Upper lobe of left lung (tissue), 6 donors: ENCODE measurements at places on chromosomes 4 and X. TPM values are rescaled to one million over a fixed set of nuclear protein-coding genes. Genes with fewer than 3 reads are reported as not detected.
A peak's percentile ranks its signal among the peaks of the same experiment; 100 is the strongest.

GRCh38 chrX:141341743-141342142, 99.4 kb upstream of the SPANXC start:
- H3K4me3 ChIP-seq = no peak overlapping the region
- no peak overlapping the region for H3K27ac ChIP-seq
- H3K36me3 ChIP-seq = no peaks in the 10 kb centered on the region
- no peaks in the 10 kb centered on the region for H3K27me3 ChIP-seq
- DNase-seq = no peak
- no peaks in the 10 kb centered on the region for H3K4me1 ChIP-seq

Gene ZNF674
- total RNA-seq = 4.1 TPM

Gene TLR10
- not detected for total RNA-seq

DNA sequence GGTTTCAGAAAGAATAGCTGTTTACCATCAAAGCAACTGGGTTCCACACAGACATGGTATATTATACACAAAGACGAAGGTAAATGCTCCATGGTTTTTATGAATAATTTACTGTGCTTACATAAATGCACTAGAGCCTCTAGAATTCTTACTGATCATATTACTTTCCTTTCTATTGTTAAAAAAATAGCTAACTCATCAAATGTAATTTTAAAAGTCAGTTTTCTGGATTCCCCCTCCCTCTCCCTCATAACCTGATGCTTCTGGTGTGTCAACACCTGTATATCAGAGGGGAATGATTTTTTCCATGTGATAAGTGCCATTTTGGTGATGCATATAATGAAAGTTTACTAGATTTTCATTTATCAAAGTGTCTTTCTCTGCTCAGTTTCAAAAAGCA, 31.1 kb upstream of the LEF1 start:
- H3K36me3 ChIP-seq = no peaks in the 10 kb centered on the region
- DNase-seq = no peak
- H3K27me3 ChIP-seq = no peaks in the 10 kb centered on the region
- no peak overlapping the region for H3K4me3 ChIP-seq
- no peaks in the 10 kb centered on the region for H3K4me1 ChIP-seq

DNA sequence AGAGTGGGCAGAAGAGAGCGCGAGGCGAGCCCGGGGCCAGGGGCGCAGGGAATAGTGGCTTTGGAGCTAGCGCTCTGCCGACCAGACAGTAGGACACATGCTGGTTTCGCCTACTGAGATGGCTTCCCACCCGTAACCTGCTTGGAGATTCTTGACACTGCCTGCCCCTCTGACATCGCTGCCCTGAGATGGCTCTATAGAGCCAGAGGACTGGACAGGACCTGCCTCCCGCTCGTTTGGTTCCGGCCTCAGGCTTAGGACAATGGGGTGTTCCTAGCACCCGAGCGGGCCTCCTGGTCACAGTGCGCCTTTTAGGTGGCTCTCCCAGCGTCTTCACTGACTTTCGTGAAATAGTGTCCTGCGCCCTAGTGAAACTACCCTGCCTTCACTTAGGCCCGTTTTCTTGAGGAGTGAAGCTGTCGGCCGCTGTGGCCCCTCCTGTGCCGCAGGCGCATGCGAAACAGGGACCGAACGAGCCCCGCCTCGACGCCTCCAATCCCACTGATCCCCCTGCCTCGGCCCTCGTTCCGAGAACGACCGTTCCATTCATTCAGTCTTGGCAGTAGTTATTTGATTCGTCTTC, 608 bp downstream of the TAF1 start:
- no peaks in the 10 kb centered on the region for H3K36me3 ChIP-seq
- peak overlapping the region; percentile 93 for H3K27ac ChIP-seq
- peak overlapping the region; percentile 73 for H3K4me3 ChIP-seq
- DNase-seq = peak; percentile 71
- peaks cover 11% of the 10 kb centered on the region for H3K4me1 ChIP-seq
- no peaks in the 10 kb centered on the region for H3K27me3 ChIP-seq

DNA sequence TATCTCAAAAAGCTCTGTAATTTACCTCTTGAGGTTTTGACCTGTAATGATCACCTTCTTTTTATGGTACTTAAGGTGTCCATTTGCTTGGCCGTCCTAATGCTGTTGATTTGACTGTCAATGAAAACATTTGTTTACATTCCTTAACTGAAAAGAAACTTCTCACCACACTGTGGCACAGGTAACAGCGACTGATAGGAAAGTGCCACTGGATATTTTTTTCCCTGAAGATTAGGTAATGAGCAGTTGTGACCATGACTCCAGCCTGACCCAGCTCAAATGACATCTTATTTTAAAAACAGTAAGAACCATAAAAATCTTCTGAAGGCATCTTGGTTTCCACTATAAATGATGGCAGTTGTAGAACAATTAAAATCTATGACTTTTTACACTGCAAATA, 87.6 kb downstream of the HHIP start:
- no peaks in the 10 kb centered on the region for H3K36me3 ChIP-seq
- no peaks in the 10 kb centered on the region for H3K27me3 ChIP-seq
- no peak for DNase-seq

DNA sequence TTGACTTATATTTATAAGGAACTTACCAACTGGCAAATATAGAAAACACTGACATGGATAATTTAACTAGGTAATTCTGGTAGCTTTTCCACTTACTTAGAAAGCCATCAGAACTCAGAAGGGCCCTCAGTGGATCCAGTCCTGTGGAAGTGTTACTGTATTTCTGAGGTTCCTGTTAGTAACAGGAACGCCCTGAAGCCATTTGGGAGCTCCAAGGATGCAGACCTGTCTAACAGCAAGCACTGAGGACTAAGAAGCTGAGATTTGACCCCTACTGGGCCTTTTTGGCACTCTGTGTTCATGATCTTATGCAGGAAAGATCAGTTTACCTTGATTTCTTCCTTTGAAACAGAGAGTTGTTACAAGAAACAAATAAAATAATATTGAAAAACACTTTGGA, 46.0 kb upstream of the TLL1 start:
- H3K36me3 ChIP-seq = no peaks in the 10 kb centered on the region
- DNase-seq = no peak
- no peak overlapping the region for H3K27ac ChIP-seq
- H3K4me3 ChIP-seq = no peak overlapping the region

DNA sequence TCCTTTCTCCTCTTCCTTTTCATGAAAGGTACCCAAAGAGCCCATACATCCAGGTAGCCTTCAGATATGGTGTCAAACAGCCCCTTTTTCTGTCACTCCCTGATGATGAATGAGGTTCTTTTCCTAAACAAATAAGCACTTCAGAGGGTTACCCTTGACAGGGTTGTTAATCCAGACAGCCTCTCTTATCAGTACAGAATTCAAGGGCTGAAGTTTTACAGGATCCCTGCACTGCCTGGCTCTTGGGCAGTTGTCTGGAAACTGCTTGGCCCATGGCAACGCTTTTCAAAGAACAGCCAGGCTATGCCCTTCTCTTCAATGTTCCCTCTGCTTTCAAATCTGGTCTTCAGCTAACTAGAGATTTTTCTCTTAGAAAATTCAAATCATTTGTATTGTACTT, 352.6 kb upstream of the FAM241A start:
- DNase-seq = no peak
- H3K4me1 ChIP-seq = no peaks in the 10 kb centered on the region
- H3K36me3 ChIP-seq = no peaks in the 10 kb centered on the region
- no peaks in the 10 kb centered on the region for H3K27me3 ChIP-seq
- H3K4me3 ChIP-seq = no peak overlapping the region
- no peak overlapping the region for H3K27ac ChIP-seq

DNA sequence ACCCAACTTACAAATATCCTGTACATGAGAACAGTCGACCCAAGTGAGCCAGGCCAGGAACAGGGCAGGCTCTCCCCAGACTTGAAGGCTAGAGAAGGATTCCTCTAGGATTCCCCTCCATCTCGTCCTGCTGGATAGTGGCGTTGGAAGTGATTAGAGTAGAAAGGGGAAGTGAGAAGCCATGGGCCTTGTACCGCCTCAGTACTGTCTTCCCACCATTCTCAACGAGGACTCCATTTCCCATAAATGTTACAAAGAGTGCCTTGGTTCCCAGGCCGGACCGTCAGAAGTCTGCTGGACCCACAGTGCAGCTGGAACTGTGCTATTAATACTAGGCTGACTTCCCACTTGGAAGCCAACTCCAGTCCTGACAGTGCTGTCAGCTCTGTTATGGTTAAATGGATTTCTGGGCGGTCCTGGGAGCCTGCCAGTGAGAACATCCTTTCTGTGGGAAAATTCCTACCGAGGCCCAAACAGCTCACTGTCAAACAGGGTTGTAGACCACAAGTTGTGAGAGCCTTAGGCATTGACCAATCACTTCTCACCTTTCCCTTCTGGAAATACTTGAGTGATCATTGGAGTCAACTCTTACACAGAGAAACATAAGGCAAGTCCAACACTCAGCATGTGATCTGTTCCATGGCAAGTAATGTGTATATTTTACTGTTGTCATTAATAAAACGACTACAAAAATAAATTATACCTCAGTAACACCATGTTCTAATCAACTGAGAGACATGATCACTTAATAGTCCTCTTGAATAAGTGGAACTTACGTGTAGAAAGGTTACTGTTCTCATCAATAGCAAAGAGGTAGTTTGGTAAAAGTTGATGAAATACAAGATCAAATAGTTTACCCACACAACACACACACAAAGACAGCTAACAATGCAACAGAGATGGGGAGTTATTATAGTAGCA, 58.4 kb downstream of the AMELX start:
- H3K4me3 ChIP-seq = no peak overlapping the region
- no peaks in the 10 kb centered on the region for H3K36me3 ChIP-seq
- no peaks in the 10 kb centered on the region for H3K27me3 ChIP-seq
- peak overlapping the region; percentile 48 for H3K27ac ChIP-seq

Gene PDE6B
- total RNA-seq = 4.2 TPM

- peak overlapping the region; percentile 94 for H3K27ac ChIP-seq
- peak overlapping the region; percentile 83 for H3K4me3 ChIP-seq
- peak; percentile 40 for DNase-seq
- H3K4me1 ChIP-seq = peaks cover 25% of the 10 kb centered on the region
Observed at GRCh38 chr4:84965553-84966381, 723 bp downstream of the WDFY3 start.

DNA sequence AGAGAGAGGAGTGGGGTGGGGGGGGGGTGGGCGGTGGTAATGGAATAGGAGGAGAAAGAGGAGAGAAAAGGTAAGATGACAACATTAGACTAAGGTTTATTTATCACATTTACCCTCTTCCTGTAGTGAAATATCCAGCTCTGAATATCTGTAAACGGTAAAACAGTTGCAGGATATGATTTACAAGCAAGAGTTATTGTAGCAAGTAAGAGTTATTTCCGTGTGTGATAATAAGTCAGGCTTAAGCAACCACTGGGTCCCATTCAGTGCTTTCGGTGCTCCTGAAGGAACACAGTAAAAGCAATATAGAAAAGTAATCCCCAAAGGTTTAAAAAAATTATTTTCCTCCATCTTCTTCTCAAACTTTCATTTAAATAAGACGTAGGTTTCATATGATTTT, 103.6 kb downstream of the MANBA start:
- no peak overlapping the region for H3K27ac ChIP-seq
- no peak overlapping the region for H3K4me3 ChIP-seq
- H3K36me3 ChIP-seq = peaks cover 3% of the 10 kb centered on the region

Gene XPNPEP2
- not detected for total RNA-seq

DNA sequence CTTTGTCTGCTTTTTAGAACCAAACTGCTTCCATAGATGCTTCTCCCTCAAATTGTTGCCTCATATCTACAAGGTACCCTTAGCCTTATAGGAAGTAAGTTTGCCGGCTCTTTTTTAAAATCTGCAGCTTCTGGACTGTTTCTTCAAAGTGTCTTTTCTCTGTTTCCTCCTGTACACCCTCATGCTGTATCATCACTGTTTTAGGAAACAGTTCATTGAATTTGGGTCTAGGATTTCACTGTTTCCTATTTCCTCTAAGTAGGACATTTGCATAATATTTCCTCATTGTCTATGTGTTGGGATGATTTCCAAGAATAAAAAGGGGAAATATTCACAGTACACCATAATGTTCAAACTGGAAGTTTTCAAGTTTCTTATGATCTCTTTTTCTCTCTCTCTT, 43.0 kb downstream of the BANK1 start:
- no peaks in the 10 kb centered on the region for H3K4me1 ChIP-seq
- no peaks in the 10 kb centered on the region for H3K36me3 ChIP-seq
- DNase-seq = no peak
- H3K27ac ChIP-seq = no peak overlapping the region
- H3K27me3 ChIP-seq = no peaks in the 10 kb centered on the region

Gene PAGE1
- not detected for total RNA-seq

GRCh38 chr4:41043465-41043864, 170.9 kb downstream of the APBB2 start:
- no peak overlapping the region for H3K27ac ChIP-seq
- H3K27me3 ChIP-seq = no peaks in the 10 kb centered on the region
- H3K36me3 ChIP-seq = no peaks in the 10 kb centered on the region
- DNase-seq = no peak

Gene JADE3
- 10.7 TPM for total RNA-seq

GRCh38 chr4:141065872-141066271, 67.4 kb downstream of the RNF150 start:
- H3K36me3 ChIP-seq = no peaks in the 10 kb centered on the region
- H3K27me3 ChIP-seq = no peaks in the 10 kb centered on the region
- H3K4me3 ChIP-seq = no peak overlapping the region

- peak overlapping the region; percentile 79 for H3K27ac ChIP-seq
- H3K36me3 ChIP-seq = no peaks in the 10 kb centered on the region
- H3K4me1 ChIP-seq = peaks cover 5% of the 10 kb centered on the region
- DNase-seq = peak; percentile 58
Observed at GRCh38 chr4:151409470-151410313, 716 bp downstream of the FHIP1A start.

- no peak overlapping the region for H3K4me3 ChIP-seq
- H3K4me1 ChIP-seq = no peaks in the 10 kb centered on the region
- H3K27me3 ChIP-seq = no peaks in the 10 kb centered on the region
Observed at GRCh38 chr4:121397434-121397833, 16.6 kb upstream of the QRFPR start.

- H3K4me3 ChIP-seq = no peak overlapping the region
- H3K27ac ChIP-seq = no peak overlapping the region
- no peak for DNase-seq
- H3K36me3 ChIP-seq = no peaks in the 10 kb centered on the region
- H3K4me1 ChIP-seq = no peaks in the 10 kb centered on the region
- no peaks in the 10 kb centered on the region for H3K27me3 ChIP-seq
Observed at GRCh38 chrX:20325786-20326388, 59.2 kb upstream of the RPS6KA3 start.

Gene TRIML2
- not detected for total RNA-seq

DNA sequence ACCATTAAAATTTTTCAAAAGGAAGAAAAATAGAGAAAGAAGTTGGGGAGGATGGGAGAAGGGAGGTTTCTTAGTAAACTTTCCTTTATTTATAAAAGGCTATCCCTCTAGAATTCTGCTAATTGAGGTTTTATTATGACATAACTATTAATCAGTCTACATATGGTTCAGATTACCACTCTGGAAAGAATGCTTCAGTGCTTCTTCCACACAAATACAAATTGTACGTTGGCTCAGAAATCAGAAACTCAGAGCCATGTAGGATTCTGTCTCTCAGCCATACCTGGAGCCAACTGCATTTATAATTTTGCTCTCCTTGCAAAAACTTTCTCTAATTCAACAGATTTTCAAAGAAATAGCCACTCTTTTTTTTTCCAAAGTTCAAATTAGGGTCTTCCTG, 37.1 kb downstream of the SRPX start:
- H3K27ac ChIP-seq = no peak overlapping the region
- DNase-seq = no peak
- H3K4me1 ChIP-seq = no peaks in the 10 kb centered on the region
- H3K27me3 ChIP-seq = no peaks in the 10 kb centered on the region
